ENCODE measurements at places on chromosomes 6 and 20. TPM values are rescaled to one million over a fixed set of nuclear protein-coding genes. Genes with fewer than 3 reads are reported as not detected.

Gene HAO1
- total RNA-seq = not detected

Gene OSBPL2
- total RNA-seq = 23.3 TPM

Gene PRSS35
- 4.3 TPM for total RNA-seq

Gene TAAR8
- total RNA-seq = not detected

Gene ZKSCAN3
- total RNA-seq = 8.1 TPM

Gene FAM184A
- 0.50 TPM for total RNA-seq

Gene COL9A1
- not detected for total RNA-seq

Gene GTPBP2
- total RNA-seq = 67.6 TPM

Gene KCNK17
- total RNA-seq = not detected

Gene ADGRF5
- total RNA-seq = under 0.01 TPM

Gene TRIM40
- not detected for total RNA-seq

Data from smooth muscle cell of trachea (primary cell).